ENCODE measurements at places on chromosomes 1 and 21.

DNA sequence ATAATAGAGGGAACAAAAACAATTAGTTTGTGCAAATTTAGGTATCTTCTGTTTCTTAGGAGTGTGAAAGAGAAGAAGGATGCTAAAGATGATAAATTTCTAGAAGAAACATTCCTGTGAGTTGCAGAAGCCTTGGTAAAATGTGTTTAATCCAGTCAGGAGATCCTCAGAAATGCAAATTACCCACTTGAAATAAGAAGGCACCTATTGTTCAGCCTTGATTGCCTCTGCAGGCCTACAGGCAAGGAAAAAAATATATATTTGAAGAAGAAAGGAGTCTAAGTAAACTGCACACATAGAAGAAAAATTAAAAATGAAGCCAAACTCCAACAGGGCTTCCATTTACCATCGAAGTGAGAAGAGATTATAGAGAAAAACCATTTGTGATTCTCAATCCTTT, 51.0 kb upstream of the LHX8 start:
- no peak for DNase-seq

- DNase-seq: no peak
Measured at GRCh38 chr21:37695111-37695510, 221.1 kb downstream of the KCNJ6 start.

- no peak for DNase-seq
Measured at GRCh38 chr21:39851002-39851618, 16.1 kb upstream of the PCP4 start.

- no peak for DNase-seq
Measured at GRCh38 chr1:245432228-245432875, 277.6 kb downstream of the KIF26B start.
